Pulmonary artery endothelial cell (primary cell): ENCODE measurements at places on chromosomes 7 and 10. TPM values are rescaled to one million over a fixed set of nuclear protein-coding genes. Genes with fewer than 3 reads are reported as not detected.

GNGT1 gene
- not detected in 2 replicates for total RNA-seq

RBP4 gene
- total RNA-seq, result not detected in 2 replicates

DNA sequence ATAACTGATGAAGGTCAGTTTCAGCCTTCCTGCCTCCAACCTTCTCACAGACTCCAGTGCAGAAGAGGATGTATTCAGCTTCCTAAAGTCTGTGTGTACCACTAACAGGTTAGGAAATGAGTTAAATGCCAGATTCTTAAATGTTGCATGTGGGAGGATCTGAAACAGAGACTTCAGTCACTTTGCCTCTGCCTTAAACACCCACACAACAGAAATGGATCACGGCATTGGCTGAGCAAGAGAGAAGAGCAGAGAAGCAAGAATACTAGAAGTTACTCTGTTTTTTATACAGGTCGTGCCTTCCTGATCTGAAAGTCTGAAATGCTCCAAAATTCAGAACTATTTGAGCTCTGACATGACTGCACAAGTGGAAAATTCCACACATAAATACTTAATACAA is 98.9 kb upstream of the ARHGAP21 start:
- no peak for DNase-seq

DNA sequence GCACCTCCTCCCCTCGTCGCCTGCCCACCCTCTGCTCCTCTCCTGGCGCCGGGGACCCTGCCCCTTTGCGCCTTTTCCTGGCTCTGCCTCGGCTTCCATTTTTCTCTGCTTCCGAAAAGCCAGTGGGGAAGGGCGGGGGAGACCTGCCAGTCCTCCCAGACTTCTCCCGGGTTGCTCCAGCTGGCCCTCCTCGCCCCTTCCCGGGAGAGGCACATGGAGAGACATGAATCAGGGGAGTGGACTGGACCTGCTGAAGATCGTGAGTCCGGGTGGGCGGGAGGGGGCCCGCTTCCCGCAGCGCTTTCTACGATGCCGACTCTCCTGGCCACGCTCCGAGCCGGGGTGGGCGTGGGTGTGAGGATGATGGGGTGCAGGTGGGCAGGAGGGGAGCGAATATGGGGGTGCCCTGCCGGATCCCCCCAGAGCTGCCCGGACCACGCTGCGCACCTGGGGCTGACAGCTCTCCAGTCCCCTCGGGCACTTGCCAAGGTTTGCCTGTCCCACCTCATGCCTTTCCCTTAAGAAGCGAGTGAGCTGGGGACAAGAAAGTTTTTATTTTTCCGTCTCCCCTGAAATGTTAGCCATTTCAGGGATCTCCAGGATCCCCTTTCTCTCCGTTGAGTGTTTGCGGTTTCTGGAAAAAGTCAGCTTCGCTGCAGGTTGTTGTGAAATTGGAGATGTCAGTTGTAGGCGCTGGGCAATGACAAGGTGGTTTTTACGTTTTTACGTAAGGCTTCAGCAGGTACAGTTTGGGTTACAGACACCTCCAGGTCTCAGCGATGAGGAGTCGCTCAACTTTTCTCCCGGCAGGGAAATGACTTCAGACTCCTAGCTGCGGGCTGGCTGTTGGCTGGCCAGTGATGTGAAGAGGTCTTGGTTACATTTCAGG is 977 bp downstream of the CACNB2 start:
- no peak for DNase-seq

DNA sequence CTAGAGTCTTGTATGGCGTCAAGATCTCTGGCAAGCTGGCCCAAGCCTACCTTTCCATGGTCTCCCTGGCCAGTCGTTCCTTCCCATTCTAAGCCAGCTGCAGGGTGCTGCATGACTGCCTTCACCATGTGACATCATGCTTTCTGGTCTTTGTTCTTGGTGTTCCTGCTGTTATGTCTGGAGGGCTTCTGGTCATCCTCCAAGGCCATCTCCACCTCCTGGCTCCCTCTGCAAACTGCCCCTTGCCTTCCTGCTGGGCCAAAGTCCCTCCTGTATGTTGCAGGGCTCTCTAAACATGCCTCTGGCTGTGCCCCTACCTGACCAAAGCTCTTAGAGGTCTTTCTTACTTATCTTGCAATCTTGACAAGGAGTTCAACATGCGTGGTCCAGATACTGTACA is 44.4 kb upstream of the SHH start:
- DNase-seq, result no peak

GRCh38 chr10:61662794-61663259 is at the start of gene CABCOCO1:
TSS of gene CABCOCO1 (plus strand) at chr10:61662929. CDS start at chr10:61662973, 44 bp downstream.
- DNase-seq, result peak; percentile 19
